Cardiac muscle cell (in vitro differentiated cells and primary cell): ENCODE measurements at places on chromosomes 6 and 20.
A peak's percentile ranks its signal among the peaks of the same experiment; 100 is the strongest.

DNA sequence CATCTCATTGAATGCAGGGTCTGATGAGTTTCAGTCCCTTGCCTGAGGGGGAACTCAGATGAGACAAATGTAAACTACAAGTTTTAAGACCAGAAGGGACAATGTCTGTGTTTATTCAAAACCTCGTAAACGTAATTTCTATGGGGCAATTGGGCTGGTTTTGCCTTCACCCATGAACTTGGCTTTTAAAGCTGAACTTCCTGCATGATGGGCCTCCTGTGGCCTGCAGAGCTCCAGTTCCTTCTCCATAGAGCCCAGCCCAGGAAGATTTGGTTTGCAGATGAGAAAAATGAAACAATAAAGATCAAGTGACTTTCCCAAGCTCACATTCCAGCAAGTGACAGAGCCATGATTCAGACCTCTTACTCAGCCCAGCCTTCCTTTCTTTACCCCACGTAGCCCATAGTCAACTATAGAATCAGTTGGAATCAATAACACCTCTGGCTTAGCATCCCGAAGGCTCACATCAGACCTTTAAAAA, 612.3 kb downstream of the UTRN start:
- DNase-seq, result no peak

DNA sequence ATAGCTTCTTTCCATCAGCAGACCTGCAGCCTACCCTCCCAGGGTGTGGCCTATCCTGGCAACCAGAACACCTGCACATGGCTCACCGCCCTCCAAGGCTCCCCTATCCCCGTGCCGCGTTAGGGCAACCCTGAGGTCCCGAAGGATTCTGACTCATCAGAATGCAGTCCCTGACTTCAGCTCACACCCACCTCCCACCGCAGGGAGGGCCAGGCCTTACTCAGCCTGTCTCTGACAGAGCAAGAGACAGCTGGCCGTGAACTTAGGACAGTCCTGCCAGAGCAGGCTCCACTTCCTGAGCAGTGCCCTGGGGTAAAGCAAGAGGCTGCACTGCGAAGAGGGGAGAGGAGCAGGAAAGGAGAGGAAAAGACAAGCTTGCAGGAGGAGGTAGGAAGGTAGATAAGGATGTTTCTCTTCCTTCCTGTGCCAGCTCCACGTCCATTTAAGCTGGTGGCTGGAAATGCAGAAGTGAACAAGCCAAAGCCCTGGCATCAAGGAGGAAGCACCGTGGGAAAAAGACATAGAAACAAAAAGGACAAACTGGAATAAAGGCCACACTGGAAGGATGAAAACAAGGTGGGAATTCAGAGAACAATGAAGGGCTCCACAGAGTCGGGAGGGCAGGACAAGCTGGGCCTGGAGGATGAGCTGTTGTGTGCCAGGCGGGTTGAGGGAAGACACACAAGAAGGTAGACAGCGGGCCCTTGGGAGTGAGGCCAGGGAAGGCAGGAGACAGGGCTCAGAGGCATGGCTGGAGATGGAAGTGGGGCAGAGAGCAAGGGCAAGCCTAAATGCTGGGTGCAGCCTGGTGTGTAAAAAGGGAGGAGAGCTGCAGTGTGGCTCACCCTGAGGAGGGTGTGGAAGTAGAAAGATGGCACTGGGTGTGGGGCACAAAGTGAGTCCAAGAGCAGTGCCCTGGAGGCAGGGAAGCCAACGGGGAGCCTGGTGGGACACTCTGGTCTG, 102.7 kb downstream of the SLC23A2 start:
- no peak for DNase-seq

- no peak for DNase-seq
Measured at GRCh38 chr20:24955045-24955444, 6.0 kb downstream of the CST7 start.

GRCh38 chr20:14830466-14830865, 493.1 kb upstream of the FLRT3 start:
- no peak for DNase-seq

- no peak for DNase-seq
Measured at GRCh38 chr6:75419416-75419815, 74.2 kb downstream of the FILIP1 start.

DNA sequence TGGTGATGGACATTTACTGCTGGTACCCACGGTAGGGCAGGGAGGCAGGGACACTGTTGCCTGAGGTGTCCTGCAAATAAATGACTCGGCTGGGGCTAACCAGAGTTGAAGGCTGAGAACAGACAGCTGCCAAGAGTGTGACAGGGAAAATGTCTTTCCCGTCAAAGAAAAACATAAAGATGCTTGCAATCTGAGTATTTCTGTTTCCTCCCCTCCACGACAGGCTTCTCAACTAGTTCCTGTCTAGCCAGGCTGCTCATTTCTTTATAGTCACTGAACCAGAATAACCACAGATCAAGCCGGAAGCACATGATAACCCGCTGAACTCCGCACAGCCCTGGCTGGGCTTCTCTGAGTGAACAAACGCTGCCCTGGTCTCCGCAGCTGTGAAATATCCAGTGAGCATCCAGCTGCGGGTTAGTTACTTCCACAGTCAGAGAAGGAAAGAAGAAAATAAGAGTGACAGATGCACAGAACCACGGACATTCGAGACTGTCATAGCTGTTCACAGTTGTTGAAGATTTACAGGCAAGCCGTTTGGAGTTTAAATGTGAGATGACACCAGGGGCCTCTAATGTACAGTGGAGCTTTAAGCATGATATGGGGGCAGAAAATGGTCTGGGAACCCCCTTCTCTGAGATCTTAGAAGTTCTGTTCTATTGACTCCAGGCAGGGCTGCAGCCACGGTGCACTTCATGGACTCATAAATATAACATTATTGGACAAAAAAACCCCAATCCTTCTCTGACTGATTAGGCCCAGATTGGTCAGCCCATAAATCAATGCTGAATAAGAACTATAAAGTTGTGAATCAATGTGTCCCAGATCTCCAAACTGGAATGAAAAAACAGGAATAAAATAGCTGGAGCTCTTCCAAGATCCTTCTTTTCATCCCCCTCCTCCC, 299.9 kb upstream of the SUPT3H start:
- DNase-seq, result no peak

DNA sequence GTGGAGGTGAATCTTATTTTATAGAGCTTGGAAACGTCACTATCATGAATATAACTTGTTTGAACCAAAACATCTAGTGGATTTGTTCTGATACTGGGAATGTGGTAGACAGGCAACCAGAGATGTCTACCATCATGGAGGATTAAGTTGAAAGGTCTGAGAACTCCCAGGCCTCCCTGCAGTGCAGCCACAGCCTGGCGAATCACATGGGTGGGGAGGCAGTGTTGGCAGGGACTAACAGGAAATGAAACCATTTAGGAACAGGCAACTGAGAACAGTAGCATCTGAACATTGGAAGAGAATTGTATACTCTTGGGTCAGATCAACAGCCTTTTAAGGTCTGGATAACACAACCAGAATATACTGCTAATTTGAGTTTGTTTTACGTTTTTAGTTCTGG, 22.3 kb upstream of the CEP162 start:
- DNase-seq, result no peak

- no peak for DNase-seq
Measured at GRCh38 chr6:89324304-89324703, 9.2 kb upstream of the GABRR2 start.

DNA sequence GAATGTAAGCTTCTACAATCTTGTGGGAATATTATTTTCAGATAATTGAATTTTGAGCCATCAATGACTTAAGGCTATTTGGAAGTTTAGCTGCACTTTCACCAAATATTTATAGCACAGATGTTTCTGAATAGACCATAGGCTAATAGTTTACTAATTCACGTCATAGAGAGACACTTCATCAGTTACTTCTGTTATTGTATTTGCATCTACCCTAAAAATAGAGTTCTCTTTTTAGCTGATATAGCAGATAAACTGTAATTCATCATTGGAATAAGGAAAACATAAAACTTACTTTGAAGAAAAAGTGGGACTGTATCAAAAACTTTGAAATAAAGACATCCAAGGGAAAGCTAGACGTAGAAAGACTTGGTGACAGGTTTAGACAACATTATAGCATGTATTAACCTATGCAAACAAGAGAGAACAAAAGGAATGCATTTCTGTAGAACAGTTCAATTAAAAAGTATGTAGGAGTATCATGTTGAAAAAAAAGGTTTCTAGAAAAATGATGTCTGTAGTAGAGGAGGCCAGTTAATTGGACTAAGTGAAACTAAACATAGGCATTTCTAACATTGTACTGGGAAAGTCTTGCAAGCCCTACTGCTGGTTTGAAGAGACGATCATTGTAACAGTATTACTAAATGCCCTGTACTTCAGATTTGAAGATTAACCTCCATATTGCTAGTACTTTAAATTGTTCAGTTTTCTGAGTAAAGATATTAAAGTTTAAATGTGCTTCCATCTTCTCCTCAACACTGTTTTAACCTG, 123.3 kb downstream of the ZFAND3 start:
- no peak for DNase-seq

GRCh38 chr6:6604566-6604965, 16.0 kb downstream of the LY86 start:
- DNase-seq, result no peak

- DNase-seq, result peak; percentile 66
Measured at GRCh38 chr20:11170565-11170964, 496.8 kb upstream of the JAG1 start.

- no peak for DNase-seq
Measured at GRCh38 chr6:45921691-45922281, 93.9 kb downstream of the CLIC5 start.

- peak; percentile 87 for DNase-seq
Measured at GRCh38 chr6:149723771-149724417, 6.0 kb upstream of the LATS1 start.

DNA sequence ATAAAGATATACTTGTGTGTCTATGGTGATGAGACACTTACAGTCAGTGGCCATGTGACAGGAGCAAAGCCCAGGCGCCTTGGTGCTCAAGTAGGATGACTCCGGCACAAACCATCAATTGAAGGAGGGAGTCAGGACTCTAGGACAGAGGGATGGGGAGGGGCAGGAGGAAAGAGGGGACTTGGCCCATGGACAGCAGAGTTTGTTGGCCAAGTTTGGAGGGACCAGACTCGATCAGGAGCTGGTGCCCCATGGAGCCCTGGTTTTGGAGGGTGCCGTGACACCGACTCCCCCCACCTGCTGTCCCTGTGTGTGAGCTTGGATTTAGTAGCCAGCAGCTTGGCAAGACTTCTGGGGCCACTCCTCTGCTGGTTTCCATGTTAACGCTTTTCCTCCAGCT, 66.1 kb downstream of the ADNP start:
- no peak for DNase-seq

GRCh38 chr6:99810942-99811620, 182.9 kb downstream of the MCHR2 start:
- no peak for DNase-seq

GRCh38 chr20:24296477-24297261, 172.8 kb upstream of the SYNDIG1 start:
- no peak for DNase-seq

- DNase-seq, result no peak
Measured at GRCh38 chr6:112690497-112691202, 343.5 kb downstream of the RFPL4B start.

- DNase-seq, result no peak
Measured at GRCh38 chr6:29943053-29943966, 978 bp downstream of the HLA-A start.
